Lower leg skin (tissue), 4 donors: ENCODE measurements at places on chromosomes 12 and 14. TPM values are rescaled to one million over a fixed set of nuclear protein-coding genes. Genes with fewer than 3 reads are reported as not detected.

GRCh38 chr14:99573436-99574098 is 30.4 kb downstream of the CCDC85C start:
- DNase-seq, result no peak

GRCh38 chr14:60164404-60164711 is 840 bp downstream of the DHRS7 start:
- no peak for DNase-seq

DNA sequence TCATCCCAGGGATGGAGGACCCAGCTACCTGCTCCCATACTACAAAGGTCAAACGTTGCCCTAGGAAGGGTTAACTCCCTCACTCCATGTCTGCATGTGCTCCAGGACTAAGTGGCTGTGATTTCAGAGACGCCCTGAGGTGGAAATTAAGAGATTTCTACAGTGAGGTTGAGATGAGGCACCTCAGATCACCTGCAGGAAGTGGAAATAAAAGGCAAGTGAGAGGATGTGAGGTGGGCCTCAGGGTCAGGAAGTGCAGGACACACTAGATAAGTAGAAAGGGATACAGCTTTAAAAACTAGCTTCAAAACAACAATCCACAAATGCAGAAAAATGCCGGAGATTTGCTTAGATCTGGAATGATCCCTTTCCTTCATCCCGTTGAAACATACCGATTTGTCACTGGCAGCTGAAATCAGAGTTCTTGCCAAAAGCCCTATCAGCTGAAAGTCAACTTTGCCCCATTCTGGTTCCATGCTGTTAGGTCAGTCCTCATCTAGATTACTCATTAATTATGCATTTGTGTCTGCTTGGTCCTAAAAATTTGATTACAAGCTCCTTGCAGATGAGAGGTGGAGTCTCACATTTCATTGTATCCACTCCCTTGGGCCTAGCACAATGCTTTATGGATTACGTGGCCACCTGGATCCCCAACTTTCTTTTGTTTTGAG is 6.6 kb downstream of the PLBD1 start:
- no peak for DNase-seq

DNA sequence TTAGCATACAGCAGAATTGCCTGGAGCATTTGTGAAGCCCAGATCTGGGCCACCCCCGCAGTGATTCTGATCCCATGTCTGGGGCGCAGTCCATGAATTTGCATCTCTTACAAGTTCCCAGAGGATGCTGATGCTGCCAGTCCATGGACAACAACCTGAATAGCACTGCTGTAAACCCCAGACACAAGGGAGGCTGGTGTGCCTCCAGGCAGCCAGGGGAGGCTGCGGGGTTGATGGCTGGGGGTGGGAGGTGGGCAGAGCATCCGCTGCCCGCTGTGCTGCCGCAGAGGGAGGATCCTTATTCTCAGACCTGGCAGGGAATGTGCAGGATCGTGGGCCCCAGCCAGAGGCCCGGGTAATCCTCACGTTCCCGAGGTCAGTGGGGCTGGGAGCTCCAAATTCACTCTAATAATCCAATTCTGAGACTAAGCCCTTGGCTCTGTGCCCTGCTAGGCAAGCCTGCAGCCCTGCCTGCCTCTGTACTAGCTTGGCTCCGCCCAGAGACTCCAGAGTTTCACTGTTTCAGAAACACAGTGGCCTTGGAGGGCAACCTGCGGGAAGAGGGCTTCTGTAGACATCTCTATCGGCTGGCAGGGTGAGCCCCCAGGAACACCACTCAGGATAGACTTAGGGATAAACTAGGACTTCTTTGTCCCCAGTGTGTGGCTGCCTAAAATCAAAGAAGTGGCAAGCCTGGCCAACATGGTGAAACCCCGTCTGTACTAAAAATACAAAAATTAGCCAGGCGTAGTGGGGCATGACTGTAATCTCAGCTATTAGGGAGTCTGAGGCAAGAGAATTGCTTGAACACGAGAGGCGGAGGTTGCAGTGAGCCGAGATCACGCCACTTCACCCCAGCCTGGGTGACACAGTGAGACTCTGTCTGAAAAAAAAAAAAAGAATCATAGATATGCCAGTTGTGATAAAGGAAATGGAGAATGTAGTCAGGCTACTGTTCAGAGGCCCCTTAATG is 17.8 kb upstream of the MLEC start:
- no peak for DNase-seq

DNA sequence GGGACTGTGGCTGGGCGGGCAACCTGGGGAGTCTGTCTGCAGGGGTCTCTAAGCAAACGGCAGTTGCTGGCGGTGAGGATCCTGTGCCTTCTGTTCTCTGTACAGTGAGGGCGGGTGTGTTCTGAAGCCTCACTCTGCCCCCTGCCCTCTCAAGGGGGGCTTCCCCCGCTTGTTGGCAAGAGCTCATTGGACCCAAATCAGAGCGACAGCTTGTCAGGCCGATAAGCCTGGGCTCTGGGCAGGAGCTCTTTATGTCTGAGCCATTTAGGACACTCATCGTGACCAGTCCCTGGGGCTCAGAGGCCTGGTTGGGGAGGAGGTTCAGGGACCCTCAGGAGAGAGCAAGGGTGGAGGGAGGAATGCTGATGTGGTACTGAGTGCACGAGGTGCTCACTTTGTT is 136.0 kb downstream of the TSPAN9 start:
- no peak for DNase-seq

- DNase-seq, result no peak
These were observed 1.4 kb downstream of the RIMBP2 start for GRCh38 chr12:130714591-130715149.

GRCh38 chr12:109578330-109578927 is 4.8 kb downstream of the MVK start:
- DNase-seq, result no peak

GRCh38 chr12:25005376-25005775 is 56.5 kb upstream of the BCAT1 start:
- DNase-seq, result no peak

GRCh38 chr14:80275208-80275850 is 64.0 kb upstream of the DIO2 start:
- DNase-seq, result no peak

GRCh38 chr12:130573766-130574165 is 142.3 kb downstream of the RIMBP2 start:
- no peak for DNase-seq

RAPGEF3 gene
- 22.1 TPM for total RNA-seq

OAS2 gene
- total RNA-seq, result 3.6 TPM

LRP1-AS gene
- total RNA-seq, result not detected

INHBC gene
- not detected for total RNA-seq

DNAJC22 gene
- 0.39 TPM for total RNA-seq
